ENCODE measurements at places on chromosomes 1 and 21.

DNA sequence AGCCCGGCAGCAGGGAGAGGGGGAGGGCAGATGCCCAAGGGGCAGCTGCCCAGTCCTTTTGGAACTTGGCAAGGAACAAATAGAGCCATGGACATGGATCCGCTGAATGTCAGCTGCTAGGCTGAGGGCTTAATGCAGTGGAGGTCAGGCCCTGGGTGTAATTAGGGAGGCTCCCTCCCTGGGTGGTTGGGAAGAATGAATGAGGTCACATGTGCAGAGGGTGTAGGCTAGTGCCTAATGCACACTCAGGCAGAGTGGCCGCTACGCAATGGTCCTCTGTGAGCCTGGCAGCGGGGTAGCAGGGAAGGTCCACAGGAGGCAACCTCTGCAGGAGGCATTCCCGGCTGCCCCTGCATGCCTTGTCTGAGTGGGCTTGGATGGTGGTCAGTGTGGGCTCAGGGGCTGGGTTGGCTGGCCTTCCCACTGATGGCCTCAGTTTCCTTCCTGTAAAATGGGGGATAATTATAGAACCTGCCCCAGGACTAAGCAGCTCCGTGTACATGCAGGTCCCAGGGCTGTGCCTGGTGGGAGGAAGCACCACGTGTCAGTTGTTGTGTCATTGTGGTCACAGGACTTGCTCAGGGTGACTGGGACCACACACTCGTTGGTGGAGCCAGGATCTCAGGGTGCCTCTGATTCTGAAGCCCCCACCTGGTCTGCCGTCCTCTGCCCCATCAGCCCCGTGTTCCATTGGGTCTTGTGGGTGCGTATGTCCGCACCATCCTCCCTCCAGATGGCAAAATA lies 81.6 kb upstream of the ACTL8 start:
- no peak for DNase-seq

- DNase-seq = no peak
These were observed 3.8 kb downstream of the PHGDH start for GRCh38 chr1:119715542-119715941.

DNA sequence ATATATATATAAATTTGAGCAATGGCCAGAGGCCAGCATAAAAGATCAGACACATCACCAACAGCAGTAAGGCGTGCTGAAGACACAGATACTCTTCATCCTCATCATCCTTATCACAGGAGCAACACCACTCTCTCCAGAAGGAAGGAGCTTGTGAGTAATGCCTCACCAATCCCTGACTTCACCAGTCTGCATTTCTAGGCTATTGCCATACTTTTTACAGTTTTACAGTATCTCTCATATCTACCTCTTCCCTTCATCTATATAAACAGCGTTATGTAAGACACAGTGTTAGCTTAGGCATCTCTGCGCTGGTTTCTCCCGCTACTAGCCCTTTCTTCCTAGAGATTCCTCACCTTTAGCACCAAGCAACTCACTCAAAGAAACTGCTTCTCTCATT lies 2.4 kb upstream of the ABL2 start:
- no peak for DNase-seq

DNA sequence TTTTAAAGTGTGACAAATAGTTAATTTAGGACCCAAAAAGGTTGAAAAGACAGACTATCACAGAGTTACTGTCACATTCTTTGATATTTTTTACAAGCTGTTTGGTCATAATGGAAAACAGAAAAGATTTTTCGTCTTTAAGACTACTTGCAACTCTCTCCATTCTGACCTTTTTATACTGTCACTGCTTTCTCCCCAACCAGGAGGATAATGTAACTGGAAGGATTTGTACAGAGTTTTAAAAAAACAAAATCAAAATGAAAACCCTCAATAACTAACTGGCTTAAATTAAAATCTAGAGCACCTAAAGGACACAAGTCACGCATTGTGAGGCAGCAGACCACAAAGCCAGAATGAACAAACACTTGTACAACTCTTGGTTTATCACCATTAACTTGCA lies 257.7 kb downstream of the FAF1 start:
- DNase-seq = no peak

GRCh38 chr1:211935448-211935970 lies 99.8 kb downstream of the INTS7 start:
- no peak for DNase-seq

DNA sequence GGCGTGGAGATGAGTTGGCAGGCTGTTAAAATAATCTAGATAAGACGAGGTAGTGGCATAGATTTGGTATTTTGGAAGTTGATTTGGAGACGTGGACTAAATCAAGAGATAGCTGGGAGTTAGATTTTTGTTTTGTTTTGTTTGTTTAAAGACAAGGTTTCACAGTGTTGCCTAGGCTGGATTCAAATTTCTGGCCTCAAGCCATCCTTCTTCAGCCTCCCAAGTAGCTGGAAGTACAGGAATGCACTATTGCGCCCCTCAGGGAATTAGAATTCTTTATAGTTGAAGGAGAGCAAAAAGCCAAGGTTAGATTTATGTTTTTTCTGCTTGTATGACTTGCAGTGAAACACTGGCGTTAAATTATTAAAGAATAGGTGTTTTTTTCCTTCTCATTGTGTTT lies 22.3 kb upstream of the SNRPE start:
- DNase-seq = no peak

DNA sequence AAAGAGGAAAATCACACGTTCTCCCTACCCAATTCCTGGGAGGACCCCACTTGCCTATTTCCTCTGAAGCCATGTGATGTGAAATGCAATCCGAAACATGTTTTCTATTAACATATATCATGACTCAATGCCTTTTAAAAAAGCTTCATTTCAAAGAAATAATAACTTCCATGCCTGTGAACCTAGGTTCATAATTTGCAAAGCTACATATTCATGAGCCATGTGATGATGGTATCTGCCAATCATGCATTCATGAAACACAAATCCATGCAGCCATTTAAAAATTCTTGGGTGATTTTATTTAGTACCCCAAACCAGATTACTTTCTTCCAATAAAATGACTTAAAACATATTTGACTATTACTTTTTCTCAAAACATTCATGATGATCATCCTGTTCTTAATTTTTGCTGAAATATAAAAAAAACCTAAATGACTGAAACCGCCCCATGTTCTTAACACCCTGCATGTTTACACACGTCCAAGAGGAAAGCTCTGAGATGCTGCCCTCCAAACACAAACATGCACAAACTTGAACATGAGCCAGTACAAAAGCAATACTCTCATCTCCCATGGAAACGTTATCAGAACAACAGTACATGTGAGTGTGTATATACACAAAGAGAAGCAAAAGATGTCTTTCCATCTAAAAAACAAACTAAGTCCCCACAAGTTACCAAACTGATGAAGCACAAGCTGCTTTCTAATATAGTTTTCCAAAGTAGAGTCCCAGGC lies 140.1 kb downstream of the TGFBR3 start:
- DNase-seq = no peak
